ENCODE measurements at places on chromosomes 12 and 14. TPM values are rescaled to one million over a fixed set of nuclear protein-coding genes. Genes with fewer than 3 reads are reported as not detected.
A peak's percentile ranks its signal among the peaks of the same experiment; 100 is the strongest.

DNA sequence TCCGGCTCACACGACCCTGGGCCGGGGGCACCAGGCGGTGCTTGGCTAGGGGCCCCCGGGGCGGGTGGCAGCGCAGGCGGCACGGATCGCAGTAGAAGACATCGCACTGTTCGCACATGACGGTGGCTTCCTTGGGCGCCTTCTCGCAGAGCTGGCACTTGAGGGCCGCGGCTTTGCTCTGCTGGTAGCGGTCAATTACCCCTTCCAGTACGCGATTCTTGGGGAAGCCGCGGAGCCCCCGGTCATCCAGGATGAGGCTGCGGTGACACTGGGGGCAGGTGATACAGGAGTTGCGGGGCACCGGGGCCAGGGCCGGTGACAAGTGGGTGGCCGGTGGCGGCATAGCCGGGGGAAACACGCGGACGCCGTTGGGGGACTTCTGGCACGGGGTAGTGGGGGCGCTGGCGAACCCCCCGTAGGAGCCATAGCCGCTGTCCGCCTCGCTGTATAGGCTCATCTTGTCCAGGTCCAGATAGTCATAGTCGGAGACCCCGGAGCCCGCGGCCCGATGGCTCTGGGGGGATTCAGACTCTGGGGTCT is 553 bp downstream of the TRIM9 start:
- peak; percentile 18 for DNase-seq

- no peak for DNase-seq
These were observed 70.5 kb downstream of the PRIMA1 start for GRCh38 chr14:93717668-93718320.

DNA sequence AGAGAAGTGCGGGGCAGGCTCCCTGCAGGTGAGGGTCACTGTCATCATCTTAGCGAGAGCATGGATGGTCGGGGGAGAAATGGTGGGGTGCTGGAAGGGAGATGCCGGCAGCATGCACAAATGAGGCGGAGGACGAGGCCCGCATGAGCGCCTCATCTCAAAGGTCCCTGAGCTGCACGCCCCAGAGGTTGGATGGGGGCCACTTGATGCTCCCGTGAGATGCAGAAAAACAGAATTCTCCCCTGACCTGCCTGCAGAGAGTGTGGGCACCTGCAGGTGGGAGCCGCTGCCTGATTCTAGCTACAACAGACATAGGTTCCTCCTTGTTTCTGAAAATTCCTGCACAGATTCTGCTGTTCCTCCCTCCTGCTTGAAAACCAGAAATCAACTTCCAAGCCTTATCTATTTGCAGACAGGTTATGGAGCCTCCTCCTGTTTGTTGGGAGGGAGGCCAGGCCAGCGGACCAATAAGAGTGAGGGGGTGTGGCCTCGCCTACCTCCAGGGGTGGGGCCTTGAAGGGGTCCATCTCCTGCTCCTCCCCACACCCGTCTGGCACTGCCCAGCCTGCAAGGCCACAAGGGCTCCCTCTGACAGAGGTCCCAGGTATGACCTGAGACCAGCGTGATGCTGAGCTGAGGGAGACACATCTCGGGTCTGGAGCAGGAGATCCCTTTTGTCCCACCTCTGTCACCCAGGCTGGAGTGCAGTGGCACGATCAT is 67.2 kb downstream of the KDM2B start:
- peak; percentile 65 for DNase-seq

GRCh38 chr12:26691234-26691970 is 141.6 kb downstream of the ITPR2 start:
- no peak for DNase-seq

GRCh38 chr12:857611-858010 is 91.9 kb downstream of the RAD52 start:
- no peak for DNase-seq

DNA sequence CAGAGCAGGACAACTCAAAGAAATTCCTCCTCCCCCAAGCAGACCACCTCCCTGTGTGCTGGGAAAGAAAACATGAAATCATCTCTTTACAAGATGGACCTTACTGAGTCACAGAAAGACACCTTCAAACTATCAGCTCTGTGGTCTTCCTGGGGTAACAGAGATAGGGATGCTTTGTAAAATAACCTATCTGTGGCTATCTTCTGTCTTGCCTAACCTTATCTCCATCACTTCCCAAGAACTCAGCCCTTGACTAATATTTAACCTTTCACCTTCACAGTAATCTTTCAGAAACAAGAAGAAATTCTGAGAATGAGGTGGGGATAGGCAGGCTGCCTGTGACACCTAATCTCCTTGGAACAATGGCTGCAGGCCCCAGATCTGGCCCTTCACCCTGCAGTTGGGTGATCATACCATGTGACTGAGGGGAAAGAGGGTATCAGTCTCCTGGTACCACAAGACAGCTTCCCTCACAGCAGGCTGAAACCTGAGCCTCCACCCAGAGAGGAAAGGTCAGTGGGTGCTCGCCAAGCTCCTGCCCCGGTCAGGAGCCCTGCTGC is 27.4 kb upstream of the CEBPE start:
- DNase-seq: no peak

DNA sequence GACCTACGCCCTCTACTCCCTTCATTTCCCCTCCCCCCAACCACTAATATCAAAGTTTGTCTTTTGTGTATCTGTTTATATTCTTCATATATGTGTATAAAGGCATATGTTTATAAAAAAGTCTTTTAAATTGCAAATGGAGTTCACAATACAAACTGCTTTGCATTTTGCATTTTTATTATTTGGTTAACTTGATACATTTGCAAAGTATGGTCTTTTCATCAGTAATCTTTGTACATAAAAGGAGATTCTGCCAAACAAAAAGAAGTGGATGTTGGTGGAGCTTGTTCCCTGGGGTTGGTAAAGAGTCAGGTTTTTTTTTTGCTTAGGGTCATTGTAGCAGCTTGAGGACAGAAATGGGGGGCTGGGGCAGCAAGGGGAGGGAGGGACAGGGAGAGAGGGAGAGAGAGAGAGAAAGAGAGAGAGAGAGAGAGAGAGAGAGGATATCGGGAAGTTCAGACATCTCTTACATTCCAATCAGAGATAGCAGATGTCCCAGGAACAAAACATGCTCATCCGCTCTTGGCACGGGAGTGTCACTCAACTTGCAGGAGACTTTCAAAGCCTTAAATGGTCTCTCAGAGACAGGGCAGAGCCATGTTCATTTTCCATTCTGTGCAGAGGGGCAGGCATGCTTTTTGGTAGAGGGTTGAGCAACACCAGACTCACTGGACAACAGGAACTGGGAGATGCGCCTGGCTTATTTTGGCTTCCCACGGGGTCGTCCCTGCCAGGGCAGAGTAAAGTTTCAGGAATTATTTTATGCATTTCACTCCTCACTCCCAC is 44.8 kb upstream of the TBX5 start:
- DNase-seq: no peak

DNA sequence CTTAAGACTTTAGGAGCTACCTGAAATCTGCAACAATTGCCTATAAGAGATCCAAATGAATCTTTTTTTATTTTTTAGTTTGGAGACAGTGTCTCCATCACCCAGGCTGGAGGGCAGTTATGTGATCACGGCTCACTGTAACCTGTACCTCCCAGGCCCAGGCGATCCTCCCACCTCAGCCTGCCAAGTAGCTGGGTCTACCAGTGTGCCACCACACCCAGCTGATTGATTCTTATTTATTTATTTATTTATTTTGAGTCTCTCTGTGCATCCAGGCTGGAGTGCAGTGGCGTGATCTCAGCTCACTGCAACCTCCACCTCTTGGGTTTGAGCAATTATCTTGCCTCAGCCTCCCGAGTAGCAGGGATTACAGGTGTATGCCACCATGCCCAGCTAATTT is 26.1 kb downstream of the STK38L start:
- DNase-seq: no peak

- peak; percentile 26 for DNase-seq
These were observed 429.3 kb upstream of the SOX5 start for GRCh38 chr12:24378548-24379407.

GRCh38 chr14:46054526-46054925 is 597.1 kb downstream of the RPL10L start:
- DNase-seq: no peak

- DNase-seq: no peak
These were observed 43.1 kb downstream of the CEP83 start for GRCh38 chr12:94416613-94417012.

DNA sequence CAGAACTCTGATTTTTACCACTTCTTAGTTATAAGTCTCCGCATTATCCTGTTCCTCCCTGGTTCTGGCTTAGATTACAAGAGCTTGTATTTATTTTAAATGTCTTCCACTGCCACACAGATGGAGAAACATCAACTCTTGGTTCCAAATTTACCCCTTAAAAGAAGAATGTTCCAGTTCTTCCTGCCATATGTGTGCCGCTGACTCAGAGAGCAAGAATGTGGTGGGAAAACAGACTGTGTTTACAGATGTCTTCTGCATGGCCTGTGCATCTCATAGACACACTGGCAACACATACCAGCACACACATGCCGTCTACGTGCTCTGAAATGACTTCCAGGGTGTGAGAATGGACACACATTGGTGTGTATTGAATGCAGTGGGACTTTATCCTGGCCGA is 383.0 kb downstream of the LRIG3 start:
- DNase-seq: no peak

DNA sequence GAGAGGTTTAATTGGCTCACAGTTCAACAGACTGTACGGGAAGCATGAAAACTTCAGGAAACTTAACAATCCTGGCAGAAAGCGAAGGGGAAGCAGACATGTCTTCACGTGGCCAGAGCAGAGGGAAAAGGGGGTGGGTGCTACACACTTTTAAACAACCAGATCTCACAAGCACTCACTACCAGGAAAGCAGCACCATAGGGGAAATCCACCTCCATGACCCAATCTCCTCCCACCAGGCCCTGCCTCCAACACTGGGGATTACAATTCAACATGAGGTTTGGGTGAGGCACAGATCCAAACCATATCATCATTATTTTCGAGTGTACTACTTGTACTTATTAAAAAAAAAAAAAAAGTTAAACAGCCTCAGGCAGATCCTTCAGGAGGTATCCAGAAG is 29.9 kb downstream of the RXYLT1 start:
- no peak for DNase-seq

PACS2 gene
- total RNA-seq: 82.5 TPM

SRRM4 gene
- 0.27 TPM for total RNA-seq

SLC35F4 gene
- total RNA-seq: not detected

VDR gene
- 140 TPM for total RNA-seq

OR6C68 gene
- not detected for total RNA-seq

RBP5 gene
- total RNA-seq: 3.7 TPM

ADAMTS20 gene
- total RNA-seq: not detected
